ENCODE measurements at places on chromosomes 13 and 19. TPM values are rescaled to one million over a fixed set of nuclear protein-coding genes. Genes with fewer than 3 reads are reported as not detected.

Gene ZNF8
- total RNA-seq, result 1.1 TPM

Gene SBSN
- total RNA-seq, result 3.7 TPM

Gene SLC6A16
- 1.3 TPM for total RNA-seq

Gene CYP2A7
- not detected for total RNA-seq

Gene IQCN
- total RNA-seq, result 0.31 TPM

Gene ACP7
- 0.15 TPM for total RNA-seq

Gene IGFL3
- total RNA-seq, result not detected

Gene CLEC17A
- total RNA-seq, result not detected

Gene CRX
- not detected for total RNA-seq

Gene ETV2
- 1.7 TPM for total RNA-seq
